ENCODE measurements at places on chromosomes 16 and 17.

DNA sequence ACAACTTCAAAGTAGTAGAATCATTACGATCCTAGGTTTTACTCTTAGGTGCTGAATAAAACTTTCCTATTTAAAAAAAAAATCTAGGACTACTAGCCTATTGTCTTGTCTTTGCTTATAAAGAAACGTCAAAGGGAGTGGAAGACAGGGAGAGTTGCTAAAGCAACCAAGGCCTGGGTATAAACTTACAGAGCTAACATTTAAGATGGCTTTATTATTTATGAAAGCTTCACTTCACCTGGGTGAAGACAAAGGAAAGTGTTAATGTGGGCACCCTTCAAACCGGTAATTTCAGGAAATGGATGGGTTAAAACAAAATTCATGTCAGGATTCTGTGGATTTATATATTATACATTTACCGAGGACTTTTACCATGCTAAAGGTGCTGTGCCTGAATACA lies 2.5 kb downstream of the DUSP14 start:
- DNase-seq, result no peak

- no peak for DNase-seq
Observed at GRCh38 chr17:57551321-57552079, 193.6 kb downstream of the CCDC182 start.

DNA sequence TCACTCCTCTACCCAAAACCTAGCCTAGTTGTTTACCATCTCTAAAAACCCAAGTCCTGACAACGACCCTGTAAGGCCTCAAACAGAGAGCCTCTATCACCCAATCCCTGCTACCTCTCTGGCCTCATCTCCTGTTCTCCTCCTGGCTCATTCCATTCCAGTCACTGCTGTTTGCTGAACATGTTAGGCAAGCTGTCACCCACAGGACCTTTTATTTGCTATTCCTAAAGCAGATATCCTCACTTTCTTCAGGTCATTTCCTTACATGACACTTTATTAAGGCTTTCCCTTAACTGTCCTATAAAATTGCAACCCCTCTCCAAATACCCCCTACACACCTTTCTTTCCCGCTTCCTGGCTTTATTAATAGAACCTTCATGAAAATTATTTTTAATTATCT lies 85.1 kb downstream of the KANSL1 start:
- DNase-seq, result no peak

DNA sequence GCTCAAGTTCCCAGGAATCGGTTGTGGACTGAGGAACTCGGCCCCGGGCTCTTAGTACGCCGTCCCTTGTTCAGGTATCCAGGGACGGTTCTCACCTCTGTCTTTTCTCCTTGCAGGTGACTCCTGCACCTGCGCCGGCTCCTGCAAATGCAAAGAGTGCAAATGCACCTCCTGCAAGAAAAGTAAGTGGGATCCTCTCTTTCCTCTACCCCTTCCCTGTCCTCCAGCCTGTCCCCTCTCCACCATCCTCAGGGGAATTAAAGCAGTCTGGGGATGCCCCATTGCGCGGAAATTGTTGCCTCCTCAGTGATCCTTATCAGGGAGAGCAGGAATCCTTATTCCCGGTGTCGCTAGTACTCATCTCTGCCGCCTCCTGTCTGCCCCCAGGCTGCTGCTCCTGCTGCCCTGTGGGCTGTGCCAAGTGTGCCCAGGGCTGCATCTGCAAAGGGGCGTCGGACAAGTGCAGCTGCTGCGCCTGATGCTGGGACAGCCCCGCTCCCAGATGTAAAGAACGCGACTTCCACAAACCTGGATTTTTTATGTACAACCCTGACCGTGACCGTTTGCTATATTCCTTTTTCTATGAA lies 585 bp downstream of the MT2A start:
- DNase-seq, result peak; percentile 43

DNA sequence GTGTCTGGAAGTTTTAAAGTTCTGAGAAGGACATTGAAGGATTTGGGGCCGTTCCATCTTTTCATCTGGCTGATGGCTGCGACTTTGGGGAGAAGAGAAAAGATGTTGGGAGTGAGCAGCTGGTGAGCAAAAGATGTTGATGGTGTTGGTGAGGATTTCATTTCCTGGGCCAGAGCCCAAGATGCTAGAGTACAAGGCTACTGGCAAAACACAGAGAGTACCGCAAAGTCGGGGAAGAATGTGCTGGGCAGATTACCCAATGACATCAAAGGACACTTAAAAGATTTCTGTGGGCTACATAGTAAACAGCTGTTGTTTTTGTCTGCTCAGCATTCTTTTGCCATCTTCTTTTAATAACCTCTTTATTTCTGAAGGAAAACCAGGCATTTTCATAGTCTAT lies 49.4 kb upstream of the GAS7 start:
- DNase-seq, result no peak

GRCh38 chr16:56102183-56102686 lies 89.1 kb upstream of the GNAO1 start:
- peak; percentile 80 for DNase-seq

- no peak for DNase-seq
Observed at GRCh38 chr16:72530434-72530833, 358.5 kb upstream of the PMFBP1 start.

GRCh38 chr17:8647202-8647601 lies 16.7 kb upstream of the MYH10 start:
- DNase-seq, result no peak

GRCh38 chr17:29949696-29950095 lies 8.3 kb downstream of the EFCAB5 start:
- peak; percentile 17 for DNase-seq

- DNase-seq, result no peak
Observed at GRCh38 chr17:59800530-59800942, 92.2 kb downstream of the TUBD1 start.

DNA sequence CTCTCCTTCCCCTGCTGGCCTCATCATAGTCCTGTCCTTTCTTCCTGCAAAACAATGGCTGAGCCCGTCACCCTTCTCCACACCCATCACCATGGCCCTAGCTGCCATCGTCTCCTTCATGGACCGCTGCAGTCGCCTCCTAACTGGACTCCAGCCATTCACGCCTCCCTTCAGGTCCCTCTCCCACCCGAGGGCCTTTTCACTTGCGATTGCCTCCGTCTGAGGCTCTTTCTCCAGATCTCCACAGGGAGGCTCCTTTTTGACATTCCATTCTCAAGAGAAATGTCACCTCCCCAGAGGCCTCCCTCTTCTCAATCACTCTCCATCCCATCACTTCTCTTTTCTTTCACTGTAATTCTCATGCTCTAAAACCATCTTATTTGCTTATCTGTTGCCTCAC lies 23.5 kb downstream of the GSG1L start:
- no peak for DNase-seq

- no peak for DNase-seq
Observed at GRCh38 chr16:52515068-52515671, 31.8 kb downstream of the TOX3 start.

- DNase-seq, result no peak
Observed at GRCh38 chr17:54982399-54982798, 13.8 kb downstream of the STXBP4 start.

DNA sequence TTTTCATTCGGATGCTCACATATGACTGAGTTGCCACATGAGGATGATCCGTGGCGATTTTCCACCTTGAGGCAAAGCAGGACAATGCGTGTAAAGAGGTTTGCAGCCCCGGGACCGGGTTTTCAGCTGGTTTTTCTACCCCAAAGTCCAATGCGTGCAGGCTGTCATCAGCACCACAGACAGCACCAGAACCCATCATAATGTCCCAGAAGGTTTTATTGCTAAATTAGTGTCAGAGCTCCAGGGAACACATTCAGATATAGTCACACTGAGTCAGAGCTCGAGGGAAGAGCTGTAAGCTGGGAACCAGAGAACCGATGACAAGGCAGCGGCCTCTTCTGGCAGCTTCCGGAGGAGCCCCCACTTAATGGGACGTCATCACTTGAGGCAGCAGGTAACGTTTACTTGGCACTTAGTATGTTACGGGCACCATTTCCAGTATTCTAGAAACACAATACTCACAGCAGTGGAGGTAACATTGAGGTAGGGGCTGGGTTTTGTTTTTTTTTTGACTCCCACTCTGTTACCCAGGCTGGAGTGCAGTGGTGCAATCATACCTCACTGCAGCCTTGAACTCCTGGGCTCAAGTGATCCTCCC lies 8.9 kb upstream of the NAGPA start:
- DNase-seq, result no peak

GRCh38 chr16:54847207-54847606 lies 83.5 kb upstream of the IRX5 start:
- no peak for DNase-seq

- DNase-seq, result peak; percentile 27
Observed at GRCh38 chr17:42347198-42347597, 41.0 kb downstream of the STAT3 start.

Data from SK-N-SH (cell line).